ENCODE measurements at places on chromosomes 3 and 15.
A peak's percentile ranks its signal among the peaks of the same experiment; 100 is the strongest.

DNA sequence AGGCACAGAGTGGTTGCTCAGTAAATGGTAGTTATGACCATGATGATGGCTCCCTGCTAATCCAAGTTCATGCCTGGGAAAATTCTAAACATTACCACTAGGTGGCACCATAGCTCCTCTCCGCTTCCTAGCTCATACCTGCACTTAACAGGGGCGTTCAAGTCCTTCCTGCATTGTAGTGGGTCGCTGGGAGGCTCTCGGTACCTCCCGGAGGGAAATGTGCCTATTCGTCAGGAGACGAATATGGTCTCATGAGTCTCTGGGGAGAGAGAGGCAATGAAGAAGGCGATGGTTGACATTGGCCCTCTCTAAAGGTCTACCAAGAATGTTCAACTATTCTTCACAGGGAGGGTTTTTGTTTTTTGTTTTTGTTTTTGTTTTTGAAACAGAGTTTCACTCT is 10.9 kb downstream of the MESP1 start:
- peak; percentile 62 for DNase-seq

DNA sequence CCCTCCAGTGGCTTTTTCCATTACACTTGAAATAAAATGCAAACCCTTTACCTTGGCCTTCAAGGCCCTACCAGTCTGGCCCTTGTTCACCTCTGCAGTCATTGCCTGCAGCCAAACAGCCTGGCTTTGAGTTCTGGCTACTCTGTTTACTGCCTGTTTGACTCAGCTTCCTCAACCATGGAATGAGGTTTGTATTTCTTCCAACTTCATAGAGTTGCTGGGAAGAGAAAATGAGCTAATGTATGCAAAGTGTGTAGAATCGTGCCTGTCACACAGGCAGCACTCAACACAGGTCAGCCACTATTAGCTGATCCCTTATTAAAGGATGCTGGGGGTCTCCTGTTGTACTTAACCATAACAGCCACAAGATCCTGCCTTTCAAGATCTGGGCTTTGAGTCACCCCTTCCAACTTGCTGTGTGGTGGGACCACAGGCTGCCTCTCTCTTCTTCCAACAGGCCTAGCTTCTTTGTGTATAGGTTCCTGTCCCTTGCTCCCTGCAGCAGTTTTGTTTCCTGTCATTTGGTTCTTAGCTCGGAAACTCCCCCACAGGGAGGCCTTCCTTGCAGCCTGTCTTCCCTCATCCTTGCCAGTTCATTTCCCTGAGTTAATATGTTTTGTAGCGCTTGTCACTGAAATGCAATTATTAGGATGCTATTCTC is 6.4 kb downstream of the MED12L start:
- no peak for DNase-seq

DNA sequence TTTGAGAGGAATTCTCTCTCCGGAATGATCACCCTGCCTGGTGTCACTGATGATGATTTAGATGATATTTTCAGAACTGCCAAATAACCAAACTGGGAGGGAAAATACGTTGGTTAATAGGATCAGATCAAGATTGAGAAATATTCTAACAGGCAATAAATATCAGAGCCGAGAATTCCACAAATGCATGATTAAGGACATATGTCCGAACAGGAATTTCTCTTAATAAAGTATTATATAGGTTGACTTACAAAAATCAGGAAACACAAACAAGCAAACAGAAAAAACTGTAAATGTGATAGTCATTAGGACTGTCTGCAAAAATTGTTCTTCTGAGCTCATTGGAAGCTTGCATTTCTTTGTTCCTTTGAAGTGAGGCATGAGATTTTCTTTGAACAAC is 75.1 kb upstream of the PHLDB2 start:
- no peak for DNase-seq

DNA sequence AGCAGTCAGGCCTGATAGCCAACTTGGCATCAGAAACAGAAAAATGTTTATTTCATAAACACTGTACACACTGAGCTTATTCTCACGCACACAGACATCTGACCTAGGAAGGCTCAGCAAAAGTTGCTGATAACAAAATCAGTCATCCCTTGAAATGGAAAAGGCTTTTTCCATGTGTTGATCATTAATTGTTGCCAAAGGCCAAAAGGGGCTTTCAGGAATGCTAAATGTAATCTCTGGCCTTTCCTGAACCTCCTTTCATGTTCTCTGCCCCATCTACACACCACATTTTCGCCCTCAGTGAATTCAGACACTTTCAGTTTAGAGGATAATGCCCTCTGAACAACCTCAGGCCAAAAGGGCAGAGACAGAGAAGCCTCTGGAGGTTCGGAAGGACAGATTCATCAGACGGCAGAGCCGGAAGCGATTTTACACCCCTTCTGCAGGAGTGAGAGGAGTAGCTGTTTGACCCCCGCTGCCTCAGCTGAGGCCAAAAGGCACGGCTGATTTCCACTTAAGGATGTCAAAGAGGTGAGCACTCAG is 14.5 kb downstream of the RTP4 start:
- DNase-seq: no peak

DNA sequence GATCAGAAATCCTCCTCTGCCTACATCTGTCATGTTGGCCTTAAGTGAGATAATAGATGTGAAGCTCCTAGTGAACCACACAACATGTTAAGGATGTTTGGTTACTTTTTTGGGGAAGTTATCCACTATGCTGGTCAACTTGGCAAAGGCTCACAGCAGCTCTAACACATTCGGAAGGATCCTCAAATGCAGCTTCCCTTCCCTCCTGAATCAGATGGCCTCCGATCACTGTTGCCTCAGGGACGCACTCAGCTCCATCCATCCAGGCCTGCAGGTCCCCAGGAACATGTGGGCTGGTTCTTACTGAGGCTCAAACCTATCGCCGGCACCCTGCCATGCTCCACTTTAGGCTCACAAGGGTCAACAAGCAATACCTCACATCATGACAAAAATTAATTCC is 67.9 kb downstream of the CORO2B start:
- no peak for DNase-seq

GRCh38 chr3:149368201-149368673 is 9.2 kb downstream of the TM4SF1 start:
- DNase-seq: no peak

DNA sequence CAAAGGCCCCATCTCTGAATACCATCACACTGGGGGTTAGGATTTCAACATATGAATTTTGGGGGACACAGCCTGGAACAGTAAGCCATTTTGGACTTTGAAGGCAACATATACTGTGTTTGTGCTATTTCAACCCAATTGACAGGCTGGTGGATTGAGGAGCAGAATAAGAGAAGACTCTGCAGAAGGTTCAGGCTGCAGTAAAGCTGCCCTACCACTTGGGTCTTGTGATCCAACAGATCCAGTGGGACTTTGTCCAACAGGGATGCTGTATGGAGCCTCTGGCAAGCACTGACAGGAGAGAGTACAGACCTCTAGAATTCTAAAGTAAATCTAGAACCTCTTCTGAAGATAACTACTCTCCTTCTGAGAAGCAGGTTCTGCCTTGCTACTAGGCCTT is 1.1 kb upstream of the BCL2L10 start:
- DNase-seq: no peak

DNA sequence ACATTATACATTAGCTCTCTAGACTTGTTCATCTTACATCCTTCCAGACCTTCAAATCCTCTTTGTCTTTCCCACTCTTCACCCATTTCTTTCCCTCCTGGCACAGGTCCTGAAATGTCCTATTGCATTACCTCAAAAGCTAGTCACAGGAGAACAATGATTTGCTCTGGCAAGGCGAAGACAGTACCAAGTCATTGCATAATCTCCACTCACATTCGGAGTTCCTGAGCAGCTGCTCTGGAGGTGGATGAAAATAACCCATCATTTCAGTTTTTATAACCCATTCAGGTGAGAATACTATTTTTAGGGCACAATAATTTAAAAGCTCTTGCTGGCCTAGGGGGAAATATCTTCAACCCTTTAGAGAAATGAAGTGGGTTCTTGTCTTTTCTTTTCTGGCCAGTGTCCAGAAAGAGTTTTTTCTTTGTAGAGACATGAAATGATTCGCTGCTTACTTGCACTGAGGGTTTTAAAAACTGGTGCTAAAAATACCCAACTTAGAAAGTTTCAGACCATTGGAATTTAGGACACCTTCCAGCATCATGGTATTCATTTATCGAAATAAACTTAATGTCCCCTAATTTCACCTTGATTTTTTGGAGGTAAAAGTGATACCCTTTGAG is 23.4 kb upstream of the DYNC1LI1 start:
- DNase-seq: no peak

GRCh38 chr3:102238362-102238761 is 196.5 kb upstream of the ZPLD1 start:
- no peak for DNase-seq

- no peak for DNase-seq
Measured at GRCh38 chr3:156307704-156308103, 187.3 kb downstream of the KCNAB1 start.

DNA sequence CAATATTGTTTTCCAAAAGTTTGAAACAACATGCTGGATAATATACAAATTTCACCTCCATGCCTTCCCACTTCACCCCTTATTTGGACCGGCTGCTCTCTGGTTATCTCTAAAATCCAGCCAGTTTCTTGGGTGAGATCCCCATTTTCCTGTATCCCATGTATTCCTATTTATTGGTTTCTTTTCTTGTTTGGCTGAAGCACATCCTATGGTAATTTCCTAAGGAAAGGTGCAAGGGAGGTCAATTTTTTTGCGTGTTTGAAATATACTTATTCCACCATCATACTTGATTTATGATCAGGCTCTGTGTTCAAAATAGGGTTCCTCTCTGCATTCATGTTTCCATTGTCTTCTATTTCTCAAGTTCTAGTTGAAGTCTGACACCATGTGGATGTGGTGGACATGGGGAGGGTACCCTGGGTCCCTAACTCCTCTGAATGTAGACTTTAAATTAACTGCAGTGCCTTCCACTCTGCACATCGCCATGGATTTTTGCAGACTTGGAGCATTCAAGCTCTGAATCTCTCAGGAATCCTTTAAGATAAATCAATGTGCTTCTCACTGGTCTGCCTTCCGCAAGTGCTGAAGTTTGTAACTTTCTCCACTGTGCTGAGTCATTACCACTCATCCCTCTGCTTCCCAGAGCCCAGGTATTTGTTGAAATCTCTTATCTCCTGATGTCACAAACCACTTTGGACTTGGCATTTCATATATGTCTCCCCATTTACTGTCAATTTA is 52.1 kb upstream of the TLE3 start:
- no peak for DNase-seq

GRCh38 chr3:5769825-5770224 is 582.3 kb downstream of the EDEM1 start:
- DNase-seq: no peak

DNA sequence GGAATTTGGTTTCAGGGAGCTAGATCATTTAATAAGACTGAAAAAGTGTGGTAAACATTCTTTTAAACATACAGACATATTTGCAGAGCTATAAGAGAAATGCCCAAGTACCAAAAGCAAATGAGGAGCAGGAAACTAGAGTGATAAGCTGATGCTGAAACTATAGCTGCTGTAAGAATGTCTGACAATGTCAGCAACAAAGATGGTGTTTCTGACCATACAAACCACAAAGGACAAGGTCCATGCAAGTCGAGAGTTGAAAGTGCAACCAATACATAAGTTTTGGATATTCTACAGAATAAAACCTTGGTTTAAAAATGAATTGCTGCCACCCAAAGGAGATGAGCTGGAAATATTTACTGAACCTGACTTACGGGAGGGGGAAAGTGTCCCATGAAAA is 610.2 kb downstream of the TBL1XR1 start:
- DNase-seq: no peak

DNA sequence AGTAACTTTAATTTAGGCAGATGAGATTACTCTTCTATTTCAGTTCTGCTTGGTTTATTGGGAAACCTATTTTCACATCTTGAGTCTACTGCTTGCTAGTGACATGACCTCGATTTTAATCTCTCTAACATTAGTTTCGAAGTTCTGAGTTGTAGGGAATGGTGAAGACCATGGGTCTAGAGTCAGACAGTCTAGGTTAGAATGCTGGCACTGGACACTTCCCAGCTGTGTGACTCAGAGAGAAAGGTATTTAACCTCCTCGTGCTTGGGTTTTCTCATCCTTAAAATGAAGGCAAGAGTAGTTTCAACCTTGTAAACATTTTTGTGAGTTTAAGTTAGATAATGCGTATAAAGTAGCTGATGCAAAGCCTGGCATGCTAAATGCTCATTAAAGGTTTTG is 422.1 kb downstream of the GRM7 start:
- DNase-seq: no peak

DNA sequence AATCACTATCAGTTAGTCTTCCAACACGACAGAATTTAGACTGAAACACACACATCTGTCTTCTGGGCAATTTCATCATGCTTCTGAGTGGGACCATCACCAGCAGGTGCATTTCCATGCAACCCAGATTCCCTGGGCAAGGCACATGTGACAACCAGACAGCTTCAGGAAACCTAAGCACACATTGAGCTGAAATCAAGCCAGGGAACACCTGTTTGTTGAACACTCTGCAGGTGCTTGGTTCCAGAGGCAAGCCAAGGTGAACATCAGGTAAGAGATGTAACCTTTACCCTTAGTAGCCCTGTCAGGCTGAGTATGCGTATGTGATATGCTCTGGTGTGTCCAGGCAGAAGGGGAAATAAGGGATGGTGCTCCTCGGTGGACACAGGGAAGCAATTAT is 3.3 kb upstream of the PSMD2 start:
- no peak for DNase-seq

- no peak for DNase-seq
Measured at GRCh38 chr3:107870096-107870495, 220.7 kb downstream of the CD47 start.

DNA sequence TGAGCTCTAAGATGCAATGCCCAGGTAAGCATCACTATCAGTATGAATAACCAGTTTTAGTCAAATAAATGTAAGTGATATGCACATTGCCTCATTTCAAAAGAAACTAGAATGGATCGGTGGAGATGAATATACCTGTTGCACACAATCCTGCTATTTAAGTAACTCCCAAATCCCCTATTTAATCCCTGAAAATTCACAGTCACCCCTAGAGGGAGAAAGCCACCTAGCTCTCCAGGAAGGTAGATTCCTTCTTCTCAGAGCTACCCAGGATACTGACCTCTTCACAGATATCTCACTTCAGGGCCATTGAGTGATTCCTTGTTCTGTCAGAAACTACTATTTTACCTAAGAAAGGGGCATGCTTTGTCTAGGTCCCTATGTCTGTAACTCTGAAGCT is 11.7 kb downstream of the LSAMP start:
- no peak for DNase-seq

- no peak for DNase-seq
Measured at GRCh38 chr3:46889381-46890110, 12.0 kb downstream of the PTH1R start.

GRCh38 chr3:4721511-4721911 is 228.4 kb downstream of the ITPR1 start:
- no peak for DNase-seq

DNA sequence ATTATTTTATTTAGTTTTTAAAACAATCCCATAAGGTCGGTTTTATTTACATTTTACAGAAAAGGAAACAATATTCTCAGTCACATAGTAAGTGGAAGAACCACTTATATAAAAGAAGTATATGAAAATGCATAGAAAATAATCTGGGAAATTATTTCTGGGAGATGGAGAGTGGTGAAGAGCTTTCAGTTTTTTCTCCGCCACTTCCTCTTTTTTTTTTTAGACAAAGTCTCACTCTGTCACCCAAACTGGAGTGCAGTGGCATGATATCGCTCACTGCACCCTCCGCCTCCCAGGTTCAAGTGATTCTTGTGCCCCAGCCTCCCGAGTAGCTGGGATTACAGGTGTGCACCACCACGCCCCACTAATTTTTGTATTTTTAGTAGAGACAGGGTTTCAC is 21.2 kb downstream of the RAD51 start:
- DNase-seq: no peak
